ENCODE measurements at places on chromosomes 5 and 9. TPM values are rescaled to one million over a fixed set of nuclear protein-coding genes. Genes with fewer than 3 reads are reported as not detected.

C5orf58 gene
- total RNA-seq = not detected

PKN3 gene
- total RNA-seq = 5.0 TPM

RASEF gene
- total RNA-seq = not detected

GRCh38 chr5:143033535-143034250, 263.5 kb downstream of the ARHGAP26 start:
- DNase-seq = no peak

DNA sequence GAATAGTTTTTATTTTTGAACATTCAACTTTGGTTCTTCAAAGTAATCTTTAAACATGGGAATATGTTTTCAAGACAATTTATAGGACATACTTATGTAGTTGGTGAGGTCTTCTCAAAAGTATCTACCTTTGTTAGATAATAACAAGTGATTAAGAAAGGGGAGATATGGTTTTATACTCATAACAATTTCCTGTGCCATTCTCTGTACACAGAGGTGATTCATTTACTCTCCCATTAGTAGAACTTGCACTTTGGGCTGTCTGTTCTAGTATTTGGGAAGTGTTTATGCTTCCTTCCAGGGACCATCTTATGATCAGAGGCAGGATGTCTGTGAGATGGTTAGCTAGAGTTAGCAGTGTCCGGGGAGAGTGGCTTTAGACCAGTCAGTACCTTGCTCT, 15.2 kb downstream of the LSM11 start:
- no peak for DNase-seq

GRCh38 chr9:16505199-16505598, 365.3 kb downstream of the BNC2 start:
- DNase-seq = no peak

DNA sequence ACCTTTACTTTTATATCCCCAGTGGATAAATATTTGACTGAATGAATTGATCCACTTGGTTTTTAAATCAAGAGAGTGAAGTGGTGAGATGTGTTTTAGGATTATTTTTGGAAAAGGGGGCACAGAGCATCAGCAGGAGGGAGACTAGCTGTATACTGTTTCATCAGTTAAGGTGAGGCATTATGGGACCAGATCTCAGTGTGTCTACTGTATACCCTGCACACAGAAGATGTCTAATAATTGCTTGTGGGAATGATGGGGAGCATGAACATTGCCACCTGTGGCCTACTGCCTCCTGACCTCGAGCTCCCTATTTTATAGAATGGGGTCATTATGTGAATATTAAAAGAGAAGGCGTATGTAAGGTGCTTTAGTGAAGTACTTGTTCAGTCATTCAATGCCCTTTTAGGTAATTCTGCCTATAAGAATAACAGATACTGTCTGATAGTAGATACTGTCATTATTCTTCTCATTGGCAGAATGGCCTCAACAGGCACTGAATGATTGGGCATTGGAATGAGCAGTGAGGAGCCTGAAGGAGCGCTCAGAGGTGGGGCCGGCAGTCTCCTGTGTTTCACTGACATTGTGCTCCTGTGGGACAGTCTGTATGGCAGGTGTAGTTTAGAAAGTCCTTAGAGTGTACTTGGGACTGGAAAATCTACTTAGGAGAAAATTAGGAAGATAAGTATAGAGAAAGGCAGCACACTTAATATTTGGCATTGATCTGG, 47.4 kb upstream of the FAM120AOS start:
- no peak for DNase-seq

GRCh38 chr9:108083160-108083750, 593.7 kb upstream of the KLF4 start:
- no peak for DNase-seq

GRCh38 chr9:88767504-88767790, 223.8 kb upstream of the S1PR3 start:
- no peak for DNase-seq

- no peak for DNase-seq
Measured at GRCh38 chr5:115319007-115319406, 22.6 kb upstream of the CCDC112 start.

DNA sequence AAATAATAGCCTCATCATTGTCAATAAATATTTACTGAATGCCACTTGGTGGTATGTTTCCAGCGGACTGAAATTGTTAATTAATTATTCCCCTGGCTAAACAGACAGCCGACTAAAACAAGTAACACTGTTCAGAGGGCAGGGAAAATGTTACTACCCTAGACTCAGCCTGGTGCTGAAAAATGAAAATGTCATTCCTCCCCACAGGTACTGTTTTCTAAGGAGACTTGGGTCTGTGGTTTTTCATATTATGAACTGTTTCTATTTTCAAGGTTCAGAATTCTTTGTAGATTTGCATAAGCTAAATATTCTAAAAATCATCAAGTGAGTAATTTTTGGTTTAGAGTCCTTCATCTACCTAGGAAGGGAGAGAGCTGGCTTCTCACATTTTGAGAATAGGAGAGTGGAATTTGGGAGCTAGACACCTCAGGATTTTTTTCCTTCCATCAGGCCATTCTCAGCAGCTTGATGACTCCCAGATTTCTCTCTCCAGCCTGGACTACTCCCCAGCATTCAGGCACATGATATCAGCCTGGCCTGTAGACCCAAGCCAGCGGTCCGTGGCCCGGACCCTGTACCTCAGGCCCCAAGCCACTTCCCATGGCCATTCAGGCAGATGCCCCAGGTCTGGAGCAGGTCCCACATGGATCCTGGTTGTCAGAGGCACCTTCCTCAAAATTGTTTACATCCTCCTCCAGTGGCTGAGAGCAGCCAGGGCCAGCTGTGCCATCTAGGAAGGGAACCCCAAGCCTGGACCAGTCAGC, 24.4 kb downstream of the BHMT start:
- no peak for DNase-seq

DNA sequence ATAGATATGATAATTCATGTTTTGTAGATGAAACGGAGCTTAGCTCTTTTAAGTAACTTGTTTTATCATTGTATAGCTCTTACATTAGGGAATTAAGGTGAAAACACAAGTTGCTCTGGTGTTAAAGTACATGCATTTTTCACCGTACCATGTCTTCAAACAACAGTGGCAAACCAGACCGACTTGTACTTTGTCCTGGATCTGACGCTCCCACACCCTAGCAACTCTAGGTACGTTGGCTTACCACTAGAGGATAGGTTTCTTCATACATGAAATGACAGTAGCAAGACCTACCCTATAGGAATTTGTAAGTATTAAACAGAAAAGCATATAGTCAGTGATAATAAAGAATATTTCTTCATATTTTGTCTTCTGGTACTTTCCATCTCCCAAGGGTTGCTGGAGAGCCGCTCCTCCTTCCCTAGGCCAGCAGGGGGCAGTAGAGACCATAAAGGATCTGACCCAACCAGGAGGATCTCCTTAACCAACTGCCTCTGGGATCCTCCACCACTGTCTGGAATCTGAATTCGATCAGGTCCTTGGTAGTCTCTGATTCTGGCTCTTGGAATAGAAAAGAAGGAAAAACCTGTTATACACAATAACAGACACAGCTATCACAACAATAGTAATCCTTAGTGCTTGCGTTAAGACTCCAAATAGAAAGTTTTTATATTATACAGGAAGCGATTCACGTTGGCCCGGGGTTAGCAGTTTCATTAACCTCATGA, 136.7 kb downstream of the CAVIN4 start:
- DNase-seq = peak; percentile 54

DNA sequence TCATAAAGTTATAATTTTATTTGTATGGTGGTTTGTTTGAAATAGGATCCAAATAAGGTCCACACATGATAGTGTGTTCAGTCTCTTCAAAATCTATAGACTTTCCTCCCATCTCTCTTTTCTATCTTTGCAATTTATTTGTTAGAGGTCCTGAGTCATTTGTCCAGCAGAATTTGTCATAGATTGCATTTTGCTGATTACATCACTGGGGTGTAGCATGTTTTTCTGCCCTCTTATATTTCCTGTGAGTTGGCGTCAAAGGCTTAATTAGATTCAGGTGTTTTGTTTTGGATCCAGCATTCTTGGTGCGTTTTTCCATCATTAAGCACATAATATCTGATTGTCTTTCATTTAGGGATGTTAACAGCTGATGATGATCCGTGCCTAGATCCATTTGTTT, 15.0 kb downstream of the CYFIP2 start:
- DNase-seq = no peak

Data from activated CD4-positive, alpha-beta memory T cell treated with anti-CD3 and anti-CD28 coated beads, Interleukin-2, amount 10 ng/mL, durations not matched to agents 7 days and 5 days (primary cell).